ENCODE measurements at places on chromosomes 6 and 20. TPM values are rescaled to one million over a fixed set of nuclear protein-coding genes. Genes with fewer than 3 reads are reported as not detected.
A peak's percentile ranks its signal among the peaks of the same experiment; 100 is the strongest.

DNA sequence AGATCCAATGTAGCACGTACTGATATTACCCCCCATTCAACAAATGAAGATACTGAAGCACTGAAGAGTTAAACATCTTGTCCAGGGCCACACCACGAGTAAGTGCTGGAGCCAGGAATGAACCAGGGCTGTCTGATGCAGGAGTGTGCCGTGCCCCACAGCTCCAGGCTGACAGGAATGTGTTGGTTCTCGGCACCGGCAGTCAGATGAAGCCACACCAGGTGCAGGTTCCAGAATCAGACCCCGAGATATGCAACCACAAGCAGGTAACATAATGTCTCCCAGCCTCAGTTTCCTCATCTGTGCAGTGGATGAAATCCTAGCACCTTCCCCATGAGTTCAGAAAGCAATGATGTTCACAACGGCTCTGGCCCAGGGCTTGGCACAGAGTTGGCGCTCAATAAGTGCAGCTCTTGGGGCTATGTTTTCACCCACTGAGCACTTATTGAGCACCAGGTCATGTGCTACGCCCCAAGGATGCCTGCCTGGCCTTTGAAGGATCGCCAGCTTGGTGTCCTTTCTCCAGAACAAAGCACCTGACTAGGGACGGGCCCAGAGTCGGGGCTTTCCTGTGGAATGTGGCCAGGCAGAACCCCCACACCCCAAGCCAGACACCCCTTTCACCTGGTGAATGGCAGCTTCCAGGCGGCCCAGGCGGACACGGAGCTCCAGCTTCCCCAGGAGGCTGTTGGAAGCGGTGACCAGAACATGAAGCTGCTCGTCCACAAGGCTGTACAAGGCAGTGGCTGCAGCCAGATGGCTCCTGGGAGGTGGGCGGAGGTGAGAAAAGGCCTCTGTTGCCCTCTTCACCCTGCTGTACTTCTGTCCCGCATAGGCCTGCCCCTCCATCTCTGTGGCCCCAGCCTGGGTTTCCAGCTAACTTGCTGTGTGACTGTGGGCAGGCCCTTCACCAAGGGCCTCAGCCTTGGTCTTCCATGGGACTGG is 41.3 kb downstream of the KIAA1755 start:
- H3K4me1 ChIP-seq, result peaks cover 3% of the 10 kb centered on the region
- no peak overlapping the region for H3K4me3 ChIP-seq
- H3K36me3 ChIP-seq, result no peaks in the 10 kb centered on the region
- H3K27me3 ChIP-seq, result peaks cover 13% of the 10 kb centered on the region
- DNase-seq, result no peak

- H3K4me1 ChIP-seq, result no peaks in the 10 kb centered on the region
- H3K36me3 ChIP-seq, result no peaks in the 10 kb centered on the region
- no peak overlapping the region for H3K4me3 ChIP-seq
- no peak for DNase-seq
- H3K27ac ChIP-seq, result peak overlapping the region; percentile 63
Observed at GRCh38 chr6:167153521-167153959, 4.2 kb downstream of the GPR31 start.

DNA sequence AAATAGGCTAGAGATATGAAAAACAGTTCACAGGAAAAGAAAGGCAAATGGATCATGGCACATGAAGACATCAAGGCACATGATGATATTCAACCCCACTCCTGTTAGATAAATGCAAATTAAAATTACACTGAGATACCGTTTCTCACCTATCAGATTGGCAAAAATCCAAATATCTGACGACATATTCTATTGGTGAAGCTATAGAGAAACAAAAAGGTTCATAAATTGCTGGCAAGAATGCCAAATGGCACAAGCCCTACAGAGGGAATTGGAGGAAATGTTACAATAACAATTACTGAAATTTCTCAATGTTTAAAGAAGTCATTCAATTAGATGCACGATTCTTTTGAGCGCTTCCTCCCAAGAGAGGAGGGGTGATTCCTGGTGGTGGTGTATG is 45.3 kb upstream of the DSN1 start:
- DNase-seq, result no peak
- no peaks in the 10 kb centered on the region for H3K27me3 ChIP-seq
- no peak overlapping the region for H3K4me3 ChIP-seq
- H3K4me1 ChIP-seq, result peaks cover 1% of the 10 kb centered on the region
- no peak overlapping the region for H3K27ac ChIP-seq
- H3K36me3 ChIP-seq, result no peaks in the 10 kb centered on the region

DNA sequence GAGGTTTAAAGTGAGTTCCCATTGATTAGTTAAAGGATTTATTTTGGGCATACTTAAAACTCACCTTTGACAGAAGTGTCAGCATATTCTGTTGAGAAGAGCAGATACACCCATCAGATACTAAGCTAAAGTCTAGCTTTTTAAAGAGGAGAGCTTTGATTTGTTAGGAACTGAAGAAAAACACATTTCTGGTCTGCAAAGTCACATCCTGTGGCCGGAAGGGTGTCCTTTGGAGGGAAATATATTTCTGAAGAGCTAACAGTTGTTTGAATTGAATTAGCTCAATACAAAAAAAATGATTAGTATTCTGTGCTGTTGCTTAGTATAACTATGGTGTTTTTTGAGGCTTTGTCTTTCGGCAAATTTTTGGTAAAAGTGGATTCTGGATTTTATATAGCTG is 302.7 kb downstream of the RFPL4B start:
- no peak overlapping the region for H3K4me3 ChIP-seq
- no peak overlapping the region for H3K27ac ChIP-seq
- DNase-seq, result no peak
- no peaks in the 10 kb centered on the region for H3K4me1 ChIP-seq
- H3K36me3 ChIP-seq, result no peaks in the 10 kb centered on the region

The FHL5 gene
- not detected for total RNA-seq

DNA sequence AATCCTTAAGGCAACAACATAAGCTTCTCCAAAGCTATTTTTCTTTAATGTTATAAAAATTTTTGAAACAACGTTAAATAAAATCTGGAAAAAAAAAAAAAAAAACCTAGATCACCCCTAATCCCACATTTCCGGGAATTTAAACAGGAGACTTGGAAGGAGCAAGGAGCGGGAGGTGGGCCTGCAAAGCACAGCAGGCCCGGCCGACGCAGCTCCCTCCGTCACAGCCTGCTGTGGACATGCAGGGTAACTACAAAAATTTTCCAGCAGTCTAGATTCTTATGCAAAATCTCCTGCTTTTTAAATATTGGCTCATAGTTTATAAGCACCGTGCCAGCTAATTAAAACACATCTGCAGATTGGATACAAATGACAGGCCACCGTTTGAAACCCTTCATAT is 23.5 kb downstream of the FOXF2 start:
- no peak overlapping the region for H3K4me3 ChIP-seq
- peaks cover 14% of the 10 kb centered on the region for H3K27me3 ChIP-seq
- H3K36me3 ChIP-seq, result no peaks in the 10 kb centered on the region

DNA sequence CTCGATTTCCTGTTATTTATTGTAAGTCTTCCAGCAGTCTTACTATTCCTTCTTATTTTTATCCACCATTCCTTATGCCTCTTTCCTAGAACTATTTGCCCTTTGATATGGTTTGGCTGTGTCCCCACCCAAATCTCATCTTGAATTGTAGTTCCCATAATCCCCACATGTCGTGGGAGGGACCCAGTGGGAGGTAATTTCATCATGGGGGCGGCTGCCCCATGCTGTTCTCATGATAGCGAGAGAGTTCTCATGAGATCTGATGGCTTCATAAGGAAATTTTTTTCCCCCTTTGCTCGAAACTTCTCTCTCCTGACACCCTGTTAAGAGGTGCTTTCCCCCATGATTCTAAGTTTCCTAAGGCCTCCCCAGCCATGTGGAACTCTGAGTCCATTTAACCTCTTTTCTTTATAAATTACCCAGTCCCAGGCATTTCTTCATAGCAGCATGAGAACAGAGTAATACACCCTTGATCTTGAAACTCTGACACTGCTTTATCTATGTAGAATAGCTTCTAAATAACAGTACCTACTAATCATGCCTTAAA is 48.8 kb downstream of the PLN start:
- peak overlapping the region; percentile 29 for H3K27ac ChIP-seq
- no peak for DNase-seq
- peaks cover 42% of the 10 kb centered on the region for H3K4me1 ChIP-seq

The SEL1L2 gene
- not detected for total RNA-seq

The SLC26A8 gene
- not detected for total RNA-seq

DNA sequence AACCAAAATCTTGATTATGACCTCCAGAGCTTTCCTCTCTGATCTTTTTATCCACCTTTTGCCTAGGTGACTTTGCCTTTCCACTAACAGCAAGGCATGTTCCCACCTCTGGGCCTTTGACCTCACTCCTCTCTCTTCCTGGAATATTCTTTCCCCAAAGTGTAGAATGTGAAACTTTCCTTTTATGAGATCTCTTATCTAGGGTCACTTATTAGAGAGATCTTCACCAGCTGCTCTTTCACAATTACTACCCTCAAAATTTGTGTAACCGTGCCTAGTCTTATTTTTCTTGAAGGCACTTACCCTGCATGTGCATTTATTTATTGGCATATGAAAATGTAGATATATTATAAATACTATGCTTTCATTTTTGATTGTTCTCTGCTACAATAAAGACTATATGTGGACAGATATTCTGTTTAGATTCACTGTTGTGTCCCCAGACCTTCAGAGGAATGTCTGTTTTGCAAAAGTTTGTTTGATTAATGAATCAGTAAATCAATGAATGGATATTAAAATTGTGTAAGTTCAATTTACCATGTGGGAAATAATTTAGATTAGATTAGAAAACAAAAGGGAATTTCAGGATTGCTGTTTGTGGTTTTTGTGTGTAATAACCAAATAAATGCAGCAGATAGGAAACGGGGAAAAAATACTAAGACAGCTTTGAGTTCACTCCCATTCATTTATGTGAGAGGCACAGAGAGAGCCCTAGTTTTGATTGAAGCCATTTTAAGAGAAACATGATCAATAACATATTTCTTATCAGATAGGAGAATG is 207.0 kb downstream of the ADGB start:
- H3K36me3 ChIP-seq, result no peaks in the 10 kb centered on the region
- no peak overlapping the region for H3K27ac ChIP-seq
- no peaks in the 10 kb centered on the region for H3K27me3 ChIP-seq
- no peaks in the 10 kb centered on the region for H3K4me1 ChIP-seq
- no peak overlapping the region for H3K4me3 ChIP-seq

DNA sequence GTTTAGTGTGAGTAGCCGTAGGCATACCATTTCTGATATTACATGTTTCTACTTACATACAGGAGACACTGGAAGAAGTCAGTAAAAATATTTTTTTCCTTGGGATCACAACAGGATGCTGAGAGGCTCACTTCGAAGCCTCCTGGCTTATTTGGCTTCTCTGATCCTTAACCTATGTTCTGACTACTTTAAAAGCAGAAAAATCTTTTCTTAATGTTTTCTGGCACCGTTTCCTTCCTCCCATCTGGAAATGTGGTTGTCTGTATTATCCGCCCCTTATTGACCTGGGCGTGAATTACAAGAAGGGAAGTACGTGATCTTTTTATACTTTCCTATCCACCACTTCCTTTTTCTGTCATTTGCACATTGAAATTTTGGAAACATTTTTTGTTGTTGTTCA is 379.6 kb downstream of the COL12A1 start:
- no peak for DNase-seq
- no peaks in the 10 kb centered on the region for H3K36me3 ChIP-seq
- H3K27ac ChIP-seq, result no peak overlapping the region
- no peak overlapping the region for H3K4me3 ChIP-seq

The NKX2-2 gene
- not detected for total RNA-seq

DNA sequence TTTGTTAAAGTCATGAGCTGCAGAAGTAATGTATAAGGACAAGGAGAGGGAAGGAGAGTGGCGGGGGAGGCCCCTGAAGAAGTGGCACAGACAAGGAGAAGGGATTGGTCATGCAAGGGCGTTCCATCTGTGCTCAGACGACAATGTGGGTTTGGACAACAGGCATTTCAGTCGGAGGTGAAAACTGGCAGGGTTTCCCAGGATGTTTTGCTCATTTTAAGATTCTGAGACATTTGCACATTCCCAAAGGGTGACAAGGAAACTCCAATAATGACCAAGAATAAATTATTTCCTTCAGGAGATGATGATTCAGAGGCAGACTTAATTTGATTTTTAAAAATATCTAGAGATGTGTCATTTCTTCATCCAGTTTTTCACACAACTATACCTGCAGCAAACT is 181.8 kb downstream of the HIVEP2 start:
- no peak for DNase-seq
- H3K27ac ChIP-seq, result peak overlapping the region; percentile 8
- peaks cover 38% of the 10 kb centered on the region for H3K36me3 ChIP-seq
- no peaks in the 10 kb centered on the region for H3K27me3 ChIP-seq
- peaks cover 31% of the 10 kb centered on the region for H3K4me1 ChIP-seq

The ZBTB46 gene
- total RNA-seq, result not detected

- H3K36me3 ChIP-seq, result no peaks in the 10 kb centered on the region
- H3K4me1 ChIP-seq, result no peaks in the 10 kb centered on the region
- DNase-seq, result no peak
- no peaks in the 10 kb centered on the region for H3K27me3 ChIP-seq
Observed at GRCh38 chr6:114327074-114327473, 15.7 kb downstream of the HS3ST5 start.

- no peaks in the 10 kb centered on the region for H3K36me3 ChIP-seq
- H3K27me3 ChIP-seq, result no peaks in the 10 kb centered on the region
- peak overlapping the region; percentile 70 for H3K4me3 ChIP-seq
- H3K27ac ChIP-seq, result no peak overlapping the region
- peak; percentile 60 for DNase-seq
Observed at GRCh38 chr6:26017632-26017966, 55.0 kb downstream of the TRIM38 start.

DNA sequence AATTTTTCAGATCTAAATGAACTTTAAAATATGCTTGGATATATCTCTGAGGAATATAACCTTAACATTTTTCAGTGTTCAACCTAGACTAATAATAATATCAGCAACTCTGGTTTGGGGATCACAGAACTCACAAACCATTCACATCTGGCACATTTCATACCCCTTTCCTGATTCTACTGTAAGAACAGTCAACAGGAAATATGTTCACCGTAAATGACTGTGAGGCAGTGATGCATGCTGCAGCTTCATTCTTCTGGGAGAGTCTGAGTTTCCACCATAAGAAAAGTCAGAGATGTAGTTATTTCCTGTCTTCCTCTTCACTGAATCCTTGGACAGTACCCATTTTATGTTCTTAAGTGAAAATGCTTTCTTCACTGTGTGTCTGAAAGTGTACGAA is 134.2 kb upstream of the IFNGR1 start:
- H3K4me1 ChIP-seq, result peaks cover 15% of the 10 kb centered on the region

DNA sequence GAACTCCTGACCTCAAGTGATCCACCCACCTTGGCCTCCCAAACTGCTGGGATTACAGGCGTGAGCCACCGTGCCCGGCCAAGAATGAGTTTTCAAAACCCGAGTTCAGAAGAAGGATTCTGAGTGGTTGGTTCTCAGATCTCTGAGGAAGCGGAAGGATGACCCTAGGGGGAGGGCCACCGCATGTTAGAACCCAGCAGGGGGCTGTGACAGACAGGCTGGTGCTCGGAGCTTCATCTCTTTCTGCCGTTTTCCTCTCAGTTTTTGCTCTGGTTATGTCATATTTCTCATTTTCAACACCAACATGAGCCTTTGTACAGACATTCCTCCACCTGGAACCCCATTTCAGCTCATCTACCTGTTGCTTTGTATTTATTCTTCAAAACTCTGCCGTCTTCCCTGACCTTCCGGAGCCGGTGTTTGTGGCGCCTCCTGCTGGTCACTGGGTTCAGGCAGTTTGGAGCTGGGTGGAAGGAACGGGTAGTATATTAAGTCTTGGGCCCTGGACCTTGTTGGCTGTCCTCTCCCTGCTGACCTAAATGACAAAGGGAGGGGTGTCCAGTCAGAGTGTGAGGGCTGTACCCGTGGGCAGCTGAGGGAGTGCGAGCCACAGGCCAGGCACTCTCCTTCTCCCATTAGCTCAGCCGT is at the start of gene DEFB123:
Gene DEFB123, plus strand, starts transcription at position 621 of the 648 bp plus-strand sequence. CDS start 67 bp downstream, outside the sequence.
- H3K4me1 ChIP-seq, result no peaks in the 10 kb centered on the region
- H3K27me3 ChIP-seq, result peaks cover 32% of the 10 kb centered on the region
- no peak within 1 kb of the TSS for H3K4me3 ChIP-seq
- no peak for DNase-seq
- no peak within 1 kb of the TSS for H3K27ac ChIP-seq

The CCN2 gene
- total RNA-seq, result not detected
